Body of pancreas (tissue), 4 donors: ENCODE measurements at places on chromosomes 7 and 10. TPM values are rescaled to one million over a fixed set of nuclear protein-coding genes. Genes with fewer than 3 reads are reported as not detected.

OSBPL3 gene
- 8.2 TPM for total RNA-seq

LIPN gene
- not detected for total RNA-seq

- H3K27me3 ChIP-seq, result no peaks in the 10 kb centered on the region
- no peak overlapping the region for H3K4me3 ChIP-seq
- DNase-seq, result no peak
- H3K36me3 ChIP-seq, result no peaks in the 10 kb centered on the region
- H3K27ac ChIP-seq, result no peak overlapping the region
Observed at GRCh38 chr7:118080947-118081346, 103.0 kb upstream of the LSM8 start.

RADIL gene
- 2.1 TPM for total RNA-seq

ADCY1 gene
- 6.2 TPM for total RNA-seq

- no peaks in the 10 kb centered on the region for H3K27me3 ChIP-seq
- H3K36me3 ChIP-seq, result no peaks in the 10 kb centered on the region
- no peak overlapping the region for H3K4me3 ChIP-seq
- H3K27ac ChIP-seq, result no peak overlapping the region
- no peaks in the 10 kb centered on the region for H3K4me1 ChIP-seq
Observed at GRCh38 chr7:71630516-71630915, 498.6 kb downstream of the GALNT17 start.

- no peaks in the 10 kb centered on the region for H3K27me3 ChIP-seq
- H3K36me3 ChIP-seq, result no peaks in the 10 kb centered on the region
- peak overlapping the region; percentile 68 for H3K27ac ChIP-seq
- H3K4me3 ChIP-seq, result no peak overlapping the region
- H3K4me1 ChIP-seq, result peaks cover 59% of the 10 kb centered on the region
- peak; percentile 43 for DNase-seq
Observed at GRCh38 chr7:51035716-51036115, 253.0 kb upstream of the GRB10 start.

DLX5 gene
- total RNA-seq, result not detected

DNA sequence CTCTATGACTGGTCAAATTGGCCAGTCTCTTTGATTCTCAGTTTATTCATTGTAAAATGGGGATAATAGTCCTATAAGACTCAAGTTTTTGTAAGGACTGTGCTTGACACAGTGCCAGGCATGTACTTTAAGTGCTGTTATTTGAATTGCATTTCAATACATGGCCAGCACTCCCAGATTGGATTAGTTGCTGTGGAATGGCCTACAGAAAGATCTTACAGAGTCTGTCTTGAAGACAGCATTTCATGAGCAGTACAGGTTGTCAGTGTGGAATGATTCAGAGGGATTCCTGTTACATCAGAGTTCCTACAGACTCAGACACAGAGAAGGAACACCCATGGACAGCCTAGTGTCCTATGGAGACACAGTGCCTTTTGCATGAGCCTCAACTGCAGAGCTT, 238.1 kb upstream of the BMPER start:
- H3K36me3 ChIP-seq, result no peaks in the 10 kb centered on the region
- DNase-seq, result no peak
- H3K27me3 ChIP-seq, result no peaks in the 10 kb centered on the region
- H3K27ac ChIP-seq, result no peak overlapping the region

- H3K4me1 ChIP-seq, result peaks cover 5% of the 10 kb centered on the region
- no peak overlapping the region for H3K4me3 ChIP-seq
- H3K27me3 ChIP-seq, result no peaks in the 10 kb centered on the region
- no peak overlapping the region for H3K27ac ChIP-seq
Observed at GRCh38 chr7:77393261-77393660, 22.9 kb downstream of the GSAP start.
